ENCODE measurements at places on chromosomes 6 and 20.

GRCh38 chr6:107082045-107082444 lies 33.3 kb downstream of the BEND3 start:
- DNase-seq: no peak

DNA sequence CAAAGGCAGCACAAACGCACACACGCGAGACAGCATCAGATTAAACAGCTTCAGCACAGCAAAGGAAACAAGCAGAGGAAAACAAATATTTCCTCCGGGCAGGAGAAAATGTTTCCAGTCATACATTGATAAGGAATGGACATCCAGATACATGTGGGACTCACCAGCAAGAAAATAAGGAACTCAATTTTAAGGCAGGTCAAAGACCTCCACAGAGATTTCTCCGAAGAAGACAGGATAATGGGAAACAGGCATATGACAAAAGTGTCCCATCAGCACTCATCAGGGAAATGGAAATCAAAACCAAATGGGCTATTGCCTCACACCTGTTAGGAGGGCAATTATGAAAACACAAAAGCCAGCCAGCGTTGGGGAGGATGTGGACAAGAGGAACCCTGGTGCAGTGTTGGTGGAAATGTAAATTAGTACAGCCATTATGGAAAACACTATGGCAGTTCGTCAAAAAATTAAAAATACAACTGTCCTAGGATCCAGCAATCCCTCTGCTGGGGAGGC lies 9.7 kb upstream of the SLCO4A1 start:
- DNase-seq: no peak

GRCh38 chr6:146912730-146913685 lies 291.2 kb upstream of the STXBP5 start:
- no peak for DNase-seq

DNA sequence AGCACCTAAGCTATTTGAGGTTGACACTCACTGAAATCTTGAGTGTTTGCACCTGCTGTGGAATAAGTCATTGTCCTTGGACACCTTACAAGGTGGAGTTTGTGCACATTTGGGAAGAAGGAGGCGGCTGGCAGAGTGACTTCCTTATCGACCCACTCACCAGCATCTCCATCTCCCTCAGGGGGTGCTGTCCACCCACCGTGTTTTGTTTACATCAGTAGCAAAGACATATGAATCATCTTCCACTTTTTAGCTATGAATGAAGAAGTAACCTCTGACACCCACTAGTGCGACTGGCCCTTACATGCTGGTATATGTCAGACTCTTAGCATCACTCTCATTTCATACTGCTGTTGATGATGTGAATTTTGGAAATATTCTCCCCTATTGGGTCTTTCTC lies 119.5 kb upstream of the SGK1 start:
- DNase-seq: no peak

GRCh38 chr6:44202972-44203750 lies 13.6 kb upstream of the MYMX start:
- DNase-seq: no peak

- DNase-seq: no peak
These were observed 1.6 kb upstream of the CEBPB start for GRCh38 chr20:50188879-50189680.

DNA sequence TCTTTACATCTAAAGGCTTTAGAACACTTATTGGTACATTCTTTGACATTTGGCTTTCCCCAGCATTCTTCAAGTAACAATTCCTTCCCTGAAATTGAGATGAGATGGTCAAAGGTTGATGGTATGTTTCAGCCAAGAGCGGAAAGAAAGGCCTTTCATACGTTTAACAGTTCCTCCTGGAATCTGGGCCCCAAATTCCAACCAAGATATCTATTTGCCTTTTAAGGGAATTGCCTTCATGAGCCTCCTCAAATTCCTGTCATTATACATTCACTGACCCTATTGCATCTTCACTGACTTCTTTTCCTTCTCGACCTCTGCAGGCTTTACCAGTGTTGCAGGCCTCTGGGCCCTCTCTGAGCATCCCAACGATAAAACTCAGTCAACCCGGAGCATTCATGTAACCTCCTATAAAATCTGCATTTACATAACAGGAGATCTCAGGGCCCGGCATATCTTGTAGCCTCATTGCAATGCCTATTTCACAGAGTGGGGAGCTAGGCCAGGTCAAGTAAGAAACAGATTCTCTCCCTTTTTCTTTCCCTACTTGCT lies 18.3 kb upstream of the WFDC9 start:
- no peak for DNase-seq

- no peak for DNase-seq
These were observed 120.7 kb upstream of the ADGRF1 start for GRCh38 chr6:47162793-47163192.

DNA sequence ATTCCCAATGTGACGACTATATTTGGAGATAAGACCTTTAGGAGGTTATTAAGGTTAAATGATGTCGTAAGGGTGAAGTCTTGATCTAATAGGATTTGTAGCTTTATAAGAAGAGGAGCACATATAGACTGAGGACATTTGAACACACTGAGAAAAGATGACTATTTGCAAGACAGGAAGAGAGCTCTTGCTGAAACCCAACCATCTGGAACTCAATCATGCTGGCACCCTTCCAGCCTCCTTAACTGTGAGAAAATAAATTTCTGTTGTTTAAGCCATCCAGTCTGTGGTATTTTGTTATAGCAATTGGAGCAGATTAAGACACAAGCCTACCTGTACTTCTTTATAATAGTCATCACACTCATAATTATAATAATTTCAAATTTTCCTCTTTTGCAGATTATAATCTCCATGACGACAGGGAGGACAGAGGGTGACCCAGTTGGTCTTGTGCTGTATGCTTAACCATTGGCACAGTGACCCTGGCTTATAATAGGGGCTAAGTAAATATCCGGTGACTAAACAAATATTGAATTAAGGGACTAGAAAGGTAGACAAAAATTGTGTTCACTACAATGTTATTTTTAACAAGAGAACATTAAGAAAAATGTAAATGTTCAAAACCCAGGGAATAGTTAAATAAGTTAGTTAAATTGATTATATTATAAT lies 206.4 kb upstream of the HDDC2 start:
- DNase-seq: no peak

GRCh38 chr6:13187692-13188091 lies 140.6 kb downstream of the TBC1D7 start:
- no peak for DNase-seq

DNA sequence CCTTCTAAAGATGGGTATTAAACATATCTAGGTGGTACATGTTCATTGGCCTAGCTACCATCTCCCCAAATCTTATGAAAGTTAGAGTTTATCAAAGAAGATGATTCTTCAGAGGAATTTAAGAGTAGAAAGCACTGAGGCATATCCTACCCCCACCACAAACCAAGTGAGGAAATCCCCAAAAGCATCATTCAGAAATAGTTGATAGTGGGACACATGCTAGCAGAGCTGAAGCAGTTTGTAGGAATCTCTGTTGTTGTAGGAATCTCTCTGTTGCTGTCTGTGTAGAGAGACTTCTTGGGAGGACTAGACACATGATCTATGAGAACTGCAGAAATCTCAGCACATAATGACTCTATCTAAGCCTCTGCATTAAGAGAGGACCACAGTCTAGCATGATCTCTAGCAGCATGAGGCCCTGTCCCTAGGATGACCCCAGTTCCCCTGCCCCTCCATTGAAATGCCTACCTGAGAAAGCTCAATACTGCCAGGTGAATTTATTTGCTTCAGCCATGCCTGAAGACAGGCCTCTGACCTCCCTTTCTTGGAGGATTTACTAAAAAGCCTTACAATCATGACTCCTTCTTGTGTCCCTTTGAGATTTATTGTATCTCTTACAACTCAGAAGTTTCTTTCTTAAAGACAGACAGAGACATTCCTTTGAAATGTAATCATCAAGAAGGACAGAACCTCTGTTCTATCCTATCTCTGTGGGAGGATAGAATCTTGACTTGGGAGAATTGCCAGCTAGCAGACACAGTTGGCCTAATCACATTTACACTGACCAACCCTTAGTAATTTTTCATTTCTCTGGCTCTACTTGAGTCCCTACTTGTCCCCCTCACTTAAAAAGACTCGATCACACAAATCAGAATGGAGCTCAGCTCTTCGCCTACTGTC lies 582.4 kb downstream of the PHF3 start:
- no peak for DNase-seq

DNA sequence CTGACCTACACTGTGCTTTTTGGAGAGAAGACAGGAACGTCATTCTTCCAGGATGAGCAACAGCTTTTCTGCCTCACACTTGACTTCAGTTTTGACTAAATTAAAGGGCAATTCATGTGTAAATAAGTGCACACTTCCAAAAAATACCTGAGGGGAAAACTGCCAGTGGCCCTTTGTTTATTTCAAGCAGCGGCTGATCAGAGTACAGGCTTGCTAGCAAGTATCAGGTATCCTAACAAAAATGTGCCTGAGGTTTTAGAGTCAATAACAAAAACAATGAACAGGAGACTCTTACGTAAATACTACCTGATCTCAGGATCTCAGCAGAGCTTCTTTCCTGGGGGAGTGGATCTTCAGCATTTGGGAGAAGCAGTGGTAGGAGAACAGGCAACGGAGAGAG lies 12.4 kb downstream of the LY86 start:
- no peak for DNase-seq

DNA sequence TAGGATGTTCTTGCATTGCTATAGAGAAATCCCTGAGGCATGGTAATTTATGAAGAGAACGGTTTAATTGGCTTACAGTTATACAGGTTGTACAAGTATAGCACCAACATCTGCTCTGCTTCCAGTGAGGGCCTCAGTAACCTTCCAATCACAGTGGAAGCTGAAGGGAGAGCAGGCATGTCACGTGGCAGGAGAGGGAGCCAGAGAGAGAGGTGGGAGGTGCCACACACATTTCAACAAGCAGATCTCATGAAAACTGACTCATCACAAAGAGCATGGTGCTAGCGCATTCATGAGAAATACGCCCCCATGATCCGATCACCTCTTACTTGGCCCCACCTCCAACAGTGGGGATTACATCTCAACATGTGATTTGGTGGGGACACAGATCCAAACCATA lies 871.2 kb downstream of the TFAP2A start:
- no peak for DNase-seq

DNA sequence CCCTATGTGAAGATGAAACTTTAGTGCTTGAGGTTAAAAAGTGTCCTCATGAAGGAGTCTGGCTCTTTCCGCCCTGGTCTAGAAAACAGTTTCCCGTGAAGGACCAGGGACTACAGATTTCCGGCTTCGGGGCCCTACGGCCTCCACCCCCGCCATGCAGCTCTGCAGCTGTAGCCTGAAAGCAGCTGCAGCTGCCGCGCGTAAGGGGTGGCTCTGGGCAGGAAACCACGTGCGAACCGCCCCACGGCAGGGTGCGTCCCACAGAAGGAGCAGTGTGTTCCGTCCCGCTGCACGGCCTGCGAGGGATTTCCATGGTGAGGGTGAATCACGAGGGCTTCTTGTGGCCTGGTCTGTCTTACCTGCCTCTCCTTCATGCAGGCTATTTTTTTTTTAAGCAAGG lies 117.0 kb downstream of the ERMARD start:
- peak; percentile 4 for DNase-seq

GRCh38 chr6:33377171-33377570 lies 14.5 kb upstream of the KIFC1 start:
- no peak for DNase-seq

- no peak for DNase-seq
These were observed 112.4 kb upstream of the SPACA1 start for GRCh38 chr6:87935196-87935595.

- DNase-seq: no peak
These were observed 182.4 kb upstream of the TSHZ2 start for GRCh38 chr20:52789716-52790115.

DNA sequence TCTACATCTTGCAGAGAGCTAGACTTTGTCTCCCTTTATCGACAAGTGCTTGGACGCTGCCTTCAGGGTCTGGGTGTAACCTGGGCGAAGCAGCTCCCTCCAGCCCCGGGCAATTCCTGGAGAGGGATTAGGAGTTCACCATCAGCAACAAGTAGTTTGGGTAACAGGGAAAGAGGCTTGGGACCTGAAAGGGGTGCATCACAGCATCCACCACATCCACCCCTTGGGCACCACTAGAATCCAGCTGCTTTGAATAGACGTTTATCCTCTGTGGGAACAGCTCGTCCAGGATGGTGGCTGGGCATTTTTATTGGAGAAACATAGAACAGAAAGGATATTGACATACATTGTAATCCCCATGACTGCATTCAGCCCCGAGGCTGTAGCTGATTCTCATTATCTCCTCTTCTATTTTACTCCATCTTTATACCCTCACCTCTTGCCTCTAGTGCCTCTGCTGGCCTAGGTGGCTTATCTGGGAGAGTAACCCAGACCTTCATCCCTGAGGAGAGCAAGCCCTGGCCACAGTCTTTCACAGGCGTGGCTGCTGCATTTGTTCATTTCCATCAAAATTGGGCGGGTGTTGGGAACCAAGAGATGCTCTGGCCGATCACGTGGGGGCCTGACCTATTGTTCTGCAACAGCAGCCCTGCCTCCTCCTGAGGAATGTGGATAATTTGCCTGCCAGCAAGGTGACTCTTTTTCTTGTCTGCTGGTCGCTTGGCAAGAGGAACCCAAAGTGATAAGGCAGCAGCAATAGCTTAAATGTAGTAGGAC lies 109.2 kb upstream of the RALGAPA2 start:
- no peak for DNase-seq

GRCh38 chr6:25732468-25733198 lies 21.9 kb upstream of the SLC17A4 start:
- DNase-seq: no peak

GRCh38 chr6:43119482-43119881 lies 43.4 kb downstream of the PTK7 start:
- no peak for DNase-seq

GRCh38 chr20:46324960-46325703 lies 16.8 kb upstream of the CDH22 start:
- DNase-seq: no peak

DNA sequence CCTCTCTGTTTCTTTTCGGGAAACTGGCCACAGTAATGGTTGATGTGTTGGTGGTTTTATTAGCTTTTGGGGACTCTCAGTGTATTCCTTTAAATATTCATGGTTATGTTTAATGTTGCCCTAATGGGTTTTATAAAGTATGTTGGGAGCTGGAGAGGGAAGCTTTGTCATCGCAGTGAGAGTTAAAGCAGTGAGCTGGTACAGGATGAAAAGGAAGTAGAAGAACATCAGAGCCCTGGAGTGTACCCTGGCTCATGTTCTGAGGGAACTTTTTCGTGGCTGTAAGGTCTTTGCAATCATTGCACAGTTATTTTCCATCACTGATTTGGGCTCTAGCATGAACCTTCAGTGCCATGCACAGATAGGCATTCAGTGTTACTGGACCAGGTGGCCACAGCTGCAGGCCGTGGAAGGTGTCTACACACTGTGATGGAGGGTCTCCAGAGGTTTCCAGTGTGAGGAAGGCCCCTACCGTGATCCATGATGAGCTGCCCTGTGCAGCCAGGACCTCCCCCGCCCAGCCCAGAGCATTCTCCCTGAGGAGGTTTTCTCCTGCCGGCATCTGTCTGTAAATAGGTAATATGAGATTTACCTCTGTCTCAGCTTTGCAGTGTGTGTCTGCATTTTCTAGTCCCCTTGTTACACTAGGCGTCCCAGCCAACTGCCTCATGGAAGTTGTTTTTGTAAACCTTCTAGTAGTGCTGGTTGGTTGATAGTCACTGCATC lies 22.4 kb upstream of the TMEM217 start:
- DNase-seq: no peak

- DNase-seq: no peak
These were observed 163.7 kb downstream of the RALGAPA2 start for GRCh38 chr20:20548527-20549266.

Data from activated T-cell treated with anti-CD3 and anti-CD28 coated beads for 4 hours (primary cell).